Stimulated activated CD8-positive, alpha-beta memory T cell treated with anti-CD3 and anti-CD28 coated beads, Interleukin-15, amount 100 ng/mL, for 4 hours (primary cell): ENCODE measurements at places on chromosomes 1 and 21.

- no peak for DNase-seq
These were observed 577.7 kb downstream of the MRPL39 start for GRCh38 chr21:25029580-25029979.

DNA sequence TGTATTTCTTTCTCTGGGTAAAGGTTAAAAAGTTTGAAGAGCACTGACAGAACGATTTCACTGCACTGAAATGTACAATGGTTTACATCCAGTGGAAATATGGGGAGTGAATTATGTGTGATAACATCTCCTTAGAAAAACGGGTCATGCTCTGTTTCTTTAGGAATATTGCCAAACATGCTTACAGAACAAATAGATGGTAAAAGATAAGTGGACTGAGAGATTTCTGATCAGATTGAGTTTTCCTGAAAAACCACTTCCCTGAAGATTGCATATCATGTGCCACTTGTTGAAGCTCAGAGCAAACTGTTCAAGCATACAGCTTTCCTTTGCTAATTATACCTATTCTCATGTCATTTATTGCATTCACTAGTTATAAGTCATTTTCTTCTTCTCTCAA is 29.9 kb upstream of the DISP1 start:
- no peak for DNase-seq

GRCh38 chr1:179314928-179315327 is 21.3 kb downstream of the SOAT1 start:
- DNase-seq = no peak

DNA sequence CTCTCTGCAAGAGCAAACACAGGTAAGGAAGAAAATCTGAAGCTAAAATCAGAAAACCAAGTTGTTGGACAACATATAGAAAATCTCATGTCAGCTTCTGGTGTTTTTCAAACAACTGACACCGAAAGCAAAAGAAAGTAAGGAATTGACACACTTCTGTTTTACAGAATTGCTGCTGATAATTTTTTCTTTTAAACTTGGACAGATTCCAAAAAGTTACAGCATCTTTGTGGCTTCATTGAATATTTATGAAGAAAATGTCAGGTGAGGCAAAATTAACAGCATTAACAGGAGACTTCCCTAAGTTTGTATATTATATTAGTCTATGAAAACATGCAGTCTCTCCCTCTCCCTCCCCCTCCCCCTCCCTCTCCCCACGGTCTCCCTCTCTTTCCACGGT is 14.9 kb upstream of the CTSS start:
- no peak for DNase-seq

- DNase-seq = no peak
These were observed 729.4 kb downstream of the MATN1 start for GRCh38 chr1:29993950-29994349.

- DNase-seq = no peak
These were observed 49.8 kb downstream of the SLC35D1 start for GRCh38 chr1:67004176-67004575.

GRCh38 chr1:248710305-248710900 is 7.8 kb upstream of the OR14I1 start:
- DNase-seq = no peak

GRCh38 chr1:171313319-171313834 is 606 bp upstream of the FMO4 start:
- no peak for DNase-seq

GRCh38 chr1:210624722-210625121 is 296.0 kb downstream of the HHAT start:
- no peak for DNase-seq

GRCh38 chr1:24874056-24874455 is 56.0 kb downstream of the RUNX3 start:
- no peak for DNase-seq

GRCh38 chr1:68322837-68323687 is 90.7 kb upstream of the WLS start:
- no peak for DNase-seq

GRCh38 chr21:22582026-22582425 is 1583.8 kb downstream of the NCAM2 start:
- no peak for DNase-seq

DNA sequence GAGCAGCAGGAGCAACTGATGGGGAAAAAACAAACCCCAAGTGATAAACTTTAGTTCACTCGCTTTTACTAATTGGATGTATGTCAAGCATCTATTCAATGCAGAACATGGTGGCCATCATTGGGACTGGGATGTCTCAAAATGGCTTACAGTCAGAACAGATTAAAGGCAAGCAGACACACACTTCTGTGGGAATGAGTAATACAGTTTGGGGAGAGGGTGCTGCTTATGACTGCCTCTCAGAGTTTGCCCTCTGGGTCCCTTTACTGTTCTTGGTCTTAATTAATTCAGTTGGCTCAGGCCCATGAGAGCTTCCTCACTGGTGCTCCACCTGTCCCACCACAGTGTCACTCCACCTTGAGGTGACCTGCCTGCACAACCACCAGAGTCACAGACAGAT is 119.5 kb downstream of the TBX19 start:
- no peak for DNase-seq

DNA sequence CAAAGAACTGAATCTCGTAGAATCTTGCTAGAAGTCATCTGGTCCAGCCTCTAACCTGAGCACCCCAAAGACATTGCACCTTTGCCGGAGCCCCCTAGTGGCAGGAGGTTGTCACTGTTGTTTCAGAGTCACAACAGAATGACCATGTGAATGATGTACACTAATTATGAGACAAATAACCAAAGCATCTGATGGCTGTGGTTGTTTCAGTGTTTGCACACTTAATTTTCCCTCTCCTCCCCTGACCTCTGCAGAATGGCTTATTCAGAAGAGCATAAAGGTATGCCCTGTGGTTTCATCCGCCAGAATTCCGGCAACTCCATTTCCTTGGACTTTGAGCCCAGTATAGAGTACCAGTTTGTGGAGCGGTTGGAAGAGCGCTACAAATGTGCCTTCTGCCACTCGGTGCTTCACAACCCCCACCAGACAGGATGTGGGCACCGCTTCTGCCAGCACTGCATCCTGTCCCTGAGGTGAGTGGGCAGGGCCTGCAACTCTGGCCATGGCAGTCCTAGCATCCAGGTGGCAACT is 26.4 kb downstream of the TRAF5 start:
- DNase-seq = no peak

- peak; percentile 3 for DNase-seq
These were observed 2.9 kb upstream of the BSND start for GRCh38 chr1:54995835-54996234.

- no peak for DNase-seq
These were observed 625 bp upstream of the NEGR1 start for GRCh38 chr1:72283022-72283306.

- no peak for DNase-seq
These were observed 6.2 kb downstream of the CD247 start for GRCh38 chr1:167512046-167512654.
